ENCODE measurements at places on chromosomes 4 and X.

DNA sequence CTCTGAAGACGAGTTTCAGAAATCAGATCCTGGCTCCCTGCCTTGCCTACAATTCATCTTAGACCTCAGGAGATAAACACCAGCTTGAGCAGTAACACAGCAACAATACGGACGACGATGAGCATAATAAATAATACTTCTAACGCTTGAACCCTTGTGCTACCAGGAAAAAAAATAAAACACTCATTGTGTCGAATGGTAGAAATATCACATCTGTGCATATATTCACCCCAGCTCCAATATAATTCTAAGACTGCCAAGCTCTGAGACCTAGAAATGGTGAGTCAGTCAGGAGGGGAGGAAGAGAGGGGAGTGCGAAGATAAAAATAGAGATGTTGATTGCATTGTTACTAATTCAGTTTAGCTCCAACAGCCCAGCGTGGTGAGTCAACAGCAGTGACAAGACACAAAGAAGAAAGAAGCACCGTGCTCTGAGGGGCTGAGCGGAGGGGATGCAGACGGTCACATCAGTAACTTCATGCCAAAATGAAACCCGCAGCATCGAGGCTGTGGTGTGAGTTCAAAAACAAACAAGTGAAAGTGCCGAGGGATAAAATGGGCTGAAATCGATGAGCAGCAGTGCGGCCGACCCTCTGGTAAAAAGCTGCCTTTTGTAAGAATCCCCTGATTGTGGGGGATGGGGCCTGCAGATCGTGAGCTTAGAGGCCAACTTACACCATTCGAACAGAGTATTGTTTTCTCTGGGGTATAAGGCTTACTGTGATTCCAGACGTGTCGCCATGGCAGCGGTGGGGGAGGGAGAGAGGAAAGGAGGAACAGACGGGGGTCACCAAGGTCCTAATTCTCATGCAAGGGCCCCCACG, 150.4 kb downstream of the MGST2 start:
- no peak for DNase-seq

- DNase-seq = no peak
Observed at GRCh38 chr4:150286656-150287055, 208.4 kb downstream of the DCLK2 start.

DNA sequence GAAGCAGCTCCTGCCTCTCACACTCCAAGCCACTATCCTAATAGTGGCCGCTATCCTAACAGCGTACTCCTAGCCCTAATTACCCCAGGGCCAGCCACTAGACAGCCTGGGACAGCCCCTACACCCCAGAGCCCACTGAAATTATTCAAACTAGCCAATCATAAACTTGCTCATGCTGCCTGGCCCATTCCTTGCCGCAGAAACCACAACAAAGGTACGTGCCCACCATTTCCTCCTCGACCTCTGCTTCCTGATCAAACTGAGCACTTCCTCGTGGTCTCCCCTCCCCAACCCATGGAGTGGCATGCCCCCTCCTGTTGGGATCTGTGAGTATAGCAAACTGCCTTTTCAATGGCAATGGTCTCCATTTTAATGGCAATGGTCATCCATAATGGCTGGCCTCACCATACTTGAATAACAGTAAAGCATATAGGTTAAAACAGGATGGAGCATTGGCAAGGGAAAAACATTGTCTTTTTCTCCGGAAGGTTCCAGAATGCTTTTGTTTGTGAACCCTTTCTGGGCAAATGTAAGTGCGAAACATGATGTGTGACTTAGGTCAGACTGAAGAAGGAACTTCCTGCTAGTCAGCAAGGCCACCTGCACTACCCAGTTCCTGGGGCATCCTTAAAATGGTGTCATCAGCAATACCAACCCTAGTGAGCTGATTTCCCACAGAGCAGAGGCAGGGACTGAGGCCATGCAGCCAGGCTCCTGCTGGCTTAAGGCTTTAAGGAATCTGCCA, 107.1 kb upstream of the ATP6AP2 start:
- DNase-seq = no peak

DNA sequence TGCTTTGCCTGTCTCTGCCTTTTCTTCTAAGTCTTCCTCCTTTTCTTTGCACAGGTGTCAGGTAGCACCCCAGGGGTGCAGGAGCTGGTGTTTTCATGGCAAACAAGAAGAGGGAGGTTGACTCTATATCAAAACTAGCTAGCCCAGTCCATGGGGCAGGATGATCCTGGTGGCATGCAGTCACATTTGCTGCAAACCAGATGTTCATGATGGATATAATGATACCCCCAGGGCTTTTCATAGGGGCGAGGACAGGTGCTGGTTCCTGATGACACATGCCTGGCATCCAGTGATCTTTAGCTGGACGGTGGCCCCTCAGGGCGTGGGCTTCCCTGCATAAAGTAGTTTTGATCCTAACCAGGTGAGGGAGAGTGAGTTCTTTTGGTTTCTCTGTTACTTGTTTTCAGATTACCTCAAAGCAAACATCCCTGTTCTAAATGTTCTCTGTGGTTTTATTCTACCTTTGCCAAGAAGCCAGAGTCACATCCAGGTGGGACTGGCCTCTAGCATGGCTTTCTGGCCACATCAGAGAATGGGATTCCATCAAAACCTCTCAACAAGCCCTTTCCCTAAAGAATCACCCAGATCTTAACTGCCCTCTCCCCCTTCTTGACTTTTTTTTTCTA, 11.2 kb upstream of the UBA6 start:
- no peak for DNase-seq

DNA sequence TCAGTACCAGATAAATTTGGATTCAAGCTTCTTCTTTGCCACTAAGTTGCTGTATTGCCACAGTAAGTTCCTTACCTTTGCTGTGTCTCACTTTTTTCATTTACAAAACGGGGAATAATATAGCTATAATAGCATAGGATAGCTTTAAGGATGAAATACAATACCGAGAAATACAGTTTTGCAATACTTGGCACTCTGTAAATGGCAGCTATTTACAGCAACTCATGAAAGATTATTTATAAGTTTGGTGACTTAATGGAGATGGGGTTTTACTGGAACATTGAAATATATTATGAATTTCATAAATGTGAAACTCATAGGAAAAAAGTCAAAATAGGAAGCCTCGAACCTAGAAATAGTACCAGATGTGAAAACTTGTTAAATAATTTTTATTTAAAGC, 27.6 kb downstream of the ANXA10 start:
- DNase-seq = no peak

GRCh38 chrX:68878977-68879645, 50.3 kb downstream of the EFNB1 start:
- no peak for DNase-seq

- no peak for DNase-seq
Observed at GRCh38 chr4:91279899-91280298, 1023.9 kb upstream of the GRID2 start.

- DNase-seq = no peak
Observed at GRCh38 chr4:11743236-11743635, 314.5 kb upstream of the HS3ST1 start.

GRCh38 chrX:154660541-154660940, 7.2 kb upstream of the CTAG2 start:
- no peak for DNase-seq

GRCh38 chrX:44342866-44343265, 606 bp downstream of the EFHC2 start:
- DNase-seq = no peak

All from liver (tissue), 10 donors.